ENCODE measurements at places on chromosomes 4 and X. TPM values are rescaled to one million over a fixed set of nuclear protein-coding genes. Genes with fewer than 3 reads are reported as not detected.

The IGFBP7 gene
- 271 TPM for total RNA-seq

The AR gene
- 4.1 TPM for total RNA-seq

The GABRE gene
- 15.9 TPM for total RNA-seq

The CSAG3 gene
- total RNA-seq: not detected

The DHX15 gene
- 104 TPM for total RNA-seq

The TMPRSS11B gene
- total RNA-seq: not detected

The CT47B1 gene
- not detected for total RNA-seq

The EVC gene
- 15.3 TPM for total RNA-seq

The BANK1 gene
- 0.89 TPM for total RNA-seq

The SASH3 gene
- not detected for total RNA-seq

The KLF8 gene
- not detected for total RNA-seq

The GPRASP3 gene
- total RNA-seq: 4.9 TPM

The SLC35A2 gene
- 68.3 TPM for total RNA-seq

The VSIG1 gene
- total RNA-seq: 0.31 TPM

The GLRA2 gene
- total RNA-seq: not detected

The NMU gene
- 0.60 TPM for total RNA-seq

The CFAP99 gene
- total RNA-seq: 0.12 TPM

The TKTL2 gene
- total RNA-seq: not detected

The CCNA2 gene
- total RNA-seq: 46.8 TPM

The PRIMPOL gene
- 7.1 TPM for total RNA-seq

The HSD17B13 gene
- total RNA-seq: 0.05 TPM

The FGFBP1 gene
- total RNA-seq: 4.3 TPM

The RP2 gene
- total RNA-seq: 11.9 TPM

The ALB gene
- total RNA-seq: not detected

The ENOPH1 gene
- total RNA-seq: 29.6 TPM

The DKC1 gene
- total RNA-seq: 171 TPM

The RHOXF1 gene
- total RNA-seq: not detected

The IL9R gene
- 0.09 TPM for total RNA-seq

The GPRIN3 gene
- 4.1 TPM for total RNA-seq

Data from A549 treated with DMSO at 1 μM for 4 hours (cell line).